ENCODE measurements at places on chromosomes 4 and X.
A peak's percentile ranks its signal among the peaks of the same experiment; 100 is the strongest.

GRCh38 chr4:8573266-8573665 lies 6.9 kb upstream of the GPR78 start:
- no peak for DNase-seq

DNA sequence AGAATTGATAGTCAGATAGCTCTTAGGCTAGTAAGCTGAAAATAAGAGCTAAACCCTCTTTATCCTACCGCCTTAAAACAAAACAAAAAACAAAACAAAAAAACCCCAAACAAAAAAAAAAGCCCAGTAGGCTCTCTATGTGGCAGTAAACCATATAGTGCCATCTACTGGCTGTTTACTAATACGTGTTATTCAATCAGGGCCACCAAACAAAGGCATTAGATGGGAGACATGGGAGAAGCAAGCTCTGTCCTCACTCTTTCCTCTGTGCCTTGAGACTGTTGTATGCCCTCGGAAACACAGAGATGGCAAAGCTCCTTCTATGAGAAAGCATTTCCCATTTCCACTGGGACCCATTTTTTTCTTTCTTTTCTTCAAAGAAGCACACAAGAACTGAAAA lies 148.8 kb upstream of the MID1 start:
- DNase-seq, result no peak

DNA sequence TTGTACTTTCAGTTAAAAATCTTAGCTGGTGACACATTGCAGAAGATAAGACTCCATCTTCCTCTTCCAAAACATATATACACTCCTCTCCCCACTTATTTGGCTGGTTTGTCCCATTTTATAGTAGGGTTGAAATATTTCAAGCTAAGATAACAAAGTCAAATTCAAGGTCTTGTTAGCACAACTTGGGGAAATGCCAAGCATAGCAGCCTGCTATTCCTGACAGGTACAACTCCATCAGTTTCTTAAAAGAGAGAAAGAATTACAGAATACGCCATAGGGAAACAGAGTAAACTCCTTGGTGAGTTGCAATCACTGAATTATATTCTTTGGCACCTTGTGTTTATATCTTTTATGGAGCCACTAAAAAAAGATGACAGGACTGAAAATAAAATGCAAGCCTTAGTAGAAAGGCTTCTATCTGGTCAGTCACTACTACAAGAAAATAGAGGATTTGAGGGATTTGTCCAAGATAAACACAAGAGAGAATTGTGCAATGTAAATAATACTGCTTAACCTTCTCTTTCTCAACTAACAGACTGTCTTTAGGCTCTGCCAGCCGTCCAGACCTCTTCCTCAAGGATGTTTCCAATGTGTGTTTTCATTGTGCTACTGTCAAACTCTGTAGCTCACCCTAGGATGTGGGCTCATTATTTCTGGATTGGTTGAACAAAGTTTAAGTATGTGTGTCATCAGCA lies 170.3 kb downstream of the VEGFC start:
- no peak for DNase-seq

GRCh38 chr4:76342191-76342590 lies 35.7 kb downstream of the STBD1 start:
- no peak for DNase-seq

- DNase-seq, result no peak
Measured at GRCh38 chr4:7402526-7402925, 32.2 kb downstream of the PSAPL1 start.

DNA sequence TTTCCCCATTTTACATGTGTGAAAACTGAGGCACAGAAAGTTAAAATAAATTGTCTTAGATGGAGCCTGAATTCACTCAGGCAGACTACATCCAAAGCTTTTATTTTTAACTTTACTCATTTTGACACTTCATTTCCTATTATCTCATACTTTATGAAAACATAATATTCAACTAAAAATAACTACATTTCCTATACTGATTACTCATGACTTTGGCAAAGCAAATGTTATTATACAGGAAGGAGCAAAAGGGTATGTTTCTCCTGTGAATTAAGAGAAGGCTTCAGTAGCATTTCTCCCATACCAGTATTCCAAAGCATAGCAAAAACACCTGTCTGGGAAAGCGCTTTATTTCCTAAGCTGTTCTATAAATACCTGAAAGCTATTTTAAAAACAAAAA lies 178.6 kb downstream of the ADAMTS3 start:
- no peak for DNase-seq

- no peak for DNase-seq
Measured at GRCh38 chr4:120824946-120825345, 97.6 kb downstream of the PRDM5 start.

DNA sequence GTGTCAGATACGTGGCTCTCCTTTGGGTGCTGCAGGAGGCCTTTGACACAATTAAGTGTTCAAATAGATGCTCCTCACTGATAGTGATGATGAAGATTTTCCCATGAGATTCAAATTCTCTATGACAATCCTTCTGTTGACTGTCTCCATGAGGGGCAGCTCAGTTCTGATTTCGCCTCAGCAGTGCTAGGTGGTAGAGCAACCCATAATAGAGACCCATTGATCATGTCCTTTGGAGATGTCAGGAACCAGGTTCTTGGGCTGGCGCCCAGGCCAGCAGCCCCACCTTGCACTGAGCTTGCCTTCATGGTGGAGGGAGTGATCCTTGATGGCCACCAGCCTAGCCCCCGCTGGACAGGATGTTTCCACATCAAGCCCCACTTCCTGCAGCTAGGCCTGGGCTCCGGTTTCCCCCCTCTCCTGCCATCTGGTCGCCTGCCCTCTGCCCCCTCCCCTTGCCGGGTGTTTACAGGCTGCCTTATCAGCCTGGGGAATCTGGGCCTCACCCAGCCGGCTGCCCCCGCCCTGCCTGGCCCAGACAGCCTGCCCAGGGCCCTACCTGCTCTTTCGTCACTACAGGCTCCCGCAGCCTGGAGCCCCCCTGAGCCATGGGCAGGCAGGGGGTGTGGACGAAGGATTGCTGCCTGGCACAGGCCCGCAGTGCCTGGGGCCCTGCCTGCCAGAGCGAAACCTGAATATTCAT lies 12.6 kb downstream of the ELF4 start:
- DNase-seq, result no peak

- no peak for DNase-seq
Measured at GRCh38 chr4:28225689-28226353, 1365.2 kb downstream of the STIM2 start.

DNA sequence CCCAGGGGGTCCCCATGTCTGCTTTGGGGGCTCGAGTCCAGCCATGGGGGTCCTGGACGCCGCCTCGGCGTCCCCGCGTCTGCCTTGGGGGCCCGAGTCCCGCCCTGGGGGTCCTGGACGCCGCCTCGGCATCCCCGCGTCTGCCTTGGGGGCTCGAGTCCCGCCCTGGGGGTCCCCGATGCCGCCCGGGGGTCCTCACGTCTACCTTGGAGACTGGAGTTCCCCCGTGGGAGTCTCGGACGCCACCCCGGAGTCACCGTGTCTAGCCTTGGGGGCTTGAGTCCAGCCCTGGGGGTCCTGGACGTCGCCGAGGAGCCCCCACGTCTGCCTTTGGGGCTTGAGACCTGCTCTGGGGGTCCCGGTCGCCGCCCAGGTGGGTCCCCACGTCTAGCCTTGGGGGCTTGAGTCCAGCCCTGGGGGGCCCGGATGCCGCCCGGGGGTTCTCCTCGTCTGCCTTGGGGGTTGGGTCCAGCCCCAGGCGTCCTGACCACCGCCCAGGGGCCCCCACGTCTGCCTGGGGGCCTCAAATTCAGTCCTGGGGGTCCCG lies 1.1 kb upstream of the GTPBP6 start:
- DNase-seq, result no peak

DNA sequence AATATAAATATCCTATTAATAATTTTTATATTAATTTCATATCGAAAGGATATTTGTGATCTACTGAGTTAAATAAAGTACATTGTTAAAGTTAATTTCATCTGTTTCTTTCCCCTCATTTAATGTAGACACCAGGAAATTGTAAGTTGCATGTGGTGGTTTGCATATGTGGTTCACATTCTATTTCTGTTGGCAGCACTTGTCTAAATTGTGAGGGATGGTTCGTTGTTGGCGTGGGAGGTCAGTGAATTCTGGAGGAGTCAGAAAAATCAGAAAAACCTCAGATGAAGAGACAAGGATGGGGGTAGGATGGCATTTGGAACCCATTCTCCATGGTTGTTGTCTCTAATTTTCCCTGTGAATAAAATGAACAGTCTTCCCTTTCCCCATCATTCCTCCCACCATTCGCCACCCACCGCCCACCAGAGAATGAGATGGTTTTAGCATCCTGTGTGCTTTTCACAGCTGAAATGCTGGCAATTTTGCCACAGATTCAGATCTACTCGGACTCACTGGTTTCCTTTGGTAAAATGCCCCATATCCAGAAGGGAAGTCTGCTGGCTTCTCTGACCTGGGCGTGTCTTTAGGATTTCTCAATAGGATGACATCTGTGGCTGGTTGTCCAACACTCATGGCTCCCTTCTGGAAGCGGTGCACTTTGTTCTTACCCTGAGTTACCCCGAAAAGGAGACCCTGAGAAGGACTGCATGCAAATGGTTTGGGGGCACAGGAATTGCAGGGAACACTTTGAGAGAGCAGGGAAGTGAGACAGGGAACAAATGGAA lies 52.3 kb downstream of the LGI2 start:
- DNase-seq, result no peak

DNA sequence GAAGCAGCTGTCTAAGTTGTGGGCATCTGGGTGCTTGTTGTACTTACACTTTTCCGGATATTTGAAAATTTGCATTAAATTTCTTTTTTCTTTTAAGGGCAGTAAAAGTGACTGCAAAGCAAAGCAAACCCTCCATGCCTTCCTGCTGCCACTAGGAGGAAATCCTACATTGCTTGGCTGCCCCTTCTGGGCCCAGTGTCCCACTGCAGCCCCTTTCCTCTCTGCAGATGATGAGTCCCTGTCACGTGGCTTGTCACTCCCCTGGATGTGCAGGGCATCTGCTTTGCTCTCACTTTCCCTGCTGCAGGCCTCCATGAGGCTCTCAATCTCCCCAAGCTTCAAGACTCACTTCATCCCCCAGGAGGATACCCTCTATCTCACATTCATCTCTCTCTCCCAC lies 12.7 kb downstream of the TSR2 start:
- DNase-seq, result no peak

- DNase-seq, result no peak
Measured at GRCh38 chr4:3435686-3435956, 6.1 kb upstream of the HGFAC start.

- no peak for DNase-seq
Measured at GRCh38 chrX:56932653-56933339, 62.5 kb downstream of the SPIN3 start.

DNA sequence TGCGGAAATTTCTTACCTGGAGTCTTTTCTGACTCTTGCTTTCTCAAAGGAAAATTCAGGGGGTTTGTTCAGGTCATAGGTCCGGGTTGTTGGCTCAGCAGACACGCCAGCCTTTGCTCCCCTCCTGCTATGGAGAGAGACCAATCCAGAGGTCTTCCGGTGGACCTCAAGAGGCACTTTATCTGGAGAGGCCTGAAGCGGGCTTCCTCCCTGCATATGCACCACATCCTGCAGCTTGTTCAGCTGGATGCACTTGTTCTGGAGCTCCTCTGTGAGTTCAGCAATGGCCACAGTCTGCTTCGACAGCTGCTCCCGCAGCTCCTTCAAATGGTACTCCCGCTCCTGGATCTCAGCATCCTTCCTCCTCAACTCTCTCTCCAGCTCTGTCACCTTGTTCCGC lies 10.5 kb downstream of the PRKG2 start:
- no peak for DNase-seq

GRCh38 chrX:136021160-136021559 lies 35.9 kb downstream of the SLC9A6 start:
- no peak for DNase-seq

DNA sequence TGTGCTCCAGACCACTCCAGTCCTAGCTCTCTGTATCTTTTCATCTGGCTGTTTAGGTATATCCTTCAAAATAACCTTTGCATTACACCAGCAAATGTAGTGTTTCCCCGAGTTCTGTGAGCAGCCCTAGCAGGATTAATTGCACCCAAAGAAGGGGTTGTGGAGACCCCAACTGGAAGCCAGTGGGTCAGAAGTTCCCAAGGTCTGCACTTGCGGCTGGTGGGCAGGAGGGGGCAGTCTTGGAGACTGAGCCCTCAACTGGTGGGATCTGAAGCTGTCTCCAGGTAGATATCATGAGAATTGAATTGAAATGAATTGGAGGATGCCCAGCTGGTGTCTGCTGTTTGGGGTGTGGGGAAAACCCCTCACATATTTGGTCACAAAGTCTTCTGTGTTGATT lies 1485.3 kb upstream of the TENM3 start:
- no peak for DNase-seq

GRCh38 chrX:129654652-129655546 lies at the start of gene APLN:
Gene APLN, minus strand, starts transcription at chrX:129654956. Its CDS starts 326 bp downstream, at chrX:129654630.
- peak; percentile 4 for DNase-seq

- DNase-seq, result no peak
Measured at GRCh38 chr4:37749398-37749988, 63.3 kb upstream of the RELL1 start.

DNA sequence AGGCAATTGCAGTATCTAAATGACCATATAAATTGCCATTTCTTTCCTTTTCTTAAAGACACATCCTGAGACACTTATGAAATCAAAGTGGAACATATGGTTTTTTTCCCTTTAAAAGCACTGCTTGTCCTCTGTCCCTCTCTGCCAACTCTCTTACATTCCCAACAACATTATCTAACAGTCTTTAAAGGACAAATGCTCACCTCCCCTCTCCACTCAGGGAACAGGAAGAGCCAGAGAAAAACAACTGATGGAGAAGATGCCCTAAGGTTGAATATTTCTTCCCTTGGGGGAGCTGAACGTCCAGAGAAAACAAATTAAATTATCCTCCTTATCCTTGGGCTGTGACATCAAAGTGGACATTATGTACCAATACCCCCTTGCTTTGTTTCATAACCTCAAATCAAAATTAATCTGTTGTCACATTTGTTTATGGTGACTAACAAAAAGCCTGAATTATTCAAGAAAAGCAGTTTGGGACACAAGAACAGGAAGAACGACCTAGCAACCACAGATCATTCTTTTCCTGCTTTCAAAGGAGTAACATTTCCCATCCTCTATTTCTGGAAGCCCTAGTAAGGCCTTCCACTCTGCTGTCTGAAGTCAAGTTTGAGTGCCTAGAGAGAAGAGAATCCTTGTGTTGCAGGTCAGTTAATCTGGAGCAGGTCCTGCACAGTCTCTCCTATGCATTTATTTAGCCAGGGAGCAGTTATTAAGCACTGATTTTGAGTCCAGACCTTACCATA lies 52.6 kb upstream of the PAGE1 start:
- DNase-seq, result no peak

DNA sequence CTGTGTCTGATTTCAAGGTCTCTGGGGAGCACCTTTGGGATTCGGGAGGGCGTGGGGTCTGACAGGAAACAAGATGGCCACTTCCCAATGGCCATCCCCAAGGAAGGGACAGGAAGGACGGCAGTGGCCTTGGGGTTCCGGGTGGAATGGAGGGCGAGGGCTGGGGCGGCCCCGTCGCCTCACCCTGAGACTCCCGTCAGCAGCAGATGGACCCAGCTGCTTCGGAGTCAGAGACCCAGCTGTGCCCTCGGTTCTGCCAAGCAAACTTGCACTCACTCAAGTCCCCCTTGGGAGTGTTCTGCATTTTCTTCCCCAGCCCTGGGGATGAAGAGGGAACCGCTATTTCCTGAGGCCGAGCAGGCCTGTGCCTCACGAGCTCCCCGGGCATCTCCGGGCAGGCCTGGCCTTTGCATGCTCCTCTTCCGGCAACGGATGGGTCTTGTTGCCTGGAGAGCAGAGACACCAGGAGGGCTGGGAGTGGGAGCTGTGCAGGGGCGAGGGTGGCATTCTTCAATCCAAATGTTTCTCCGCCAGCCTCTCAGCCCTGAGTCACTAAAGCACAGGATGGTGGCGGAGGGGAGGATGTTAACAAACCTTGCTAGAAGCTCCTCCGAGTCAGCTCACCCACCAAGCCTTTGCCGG lies 6.8 kb upstream of the DUSP9 start:
- no peak for DNase-seq
